ENCODE measurements at places on chromosomes 12 and 14. TPM values are rescaled to one million over a fixed set of nuclear protein-coding genes. Genes with fewer than 3 reads are reported as not detected.

Gene SERPINA3
- total RNA-seq: 196 TPM

Gene TXNRD1
- total RNA-seq: 552 TPM

Gene OTX2
- total RNA-seq: not detected

Gene KLRB1
- not detected for total RNA-seq

Gene GPR84
- not detected for total RNA-seq

Gene BICDL1
- 7.7 TPM for total RNA-seq

Gene IRF2BPL
- total RNA-seq: 27.2 TPM

Gene MMP14
- total RNA-seq: 138 TPM

Gene MSRB3
- 7.8 TPM for total RNA-seq

Gene AICDA
- total RNA-seq: 1.1 TPM

Gene FAM222A
- total RNA-seq: 8.5 TPM

Gene RTL1
- not detected for total RNA-seq

Gene TSHR
- not detected for total RNA-seq

Gene MYF6
- not detected for total RNA-seq

Gene NOS1
- total RNA-seq: not detected

Gene NFE2
- not detected for total RNA-seq

Gene TMEM121
- total RNA-seq: 17.8 TPM

Gene TMEM233
- not detected for total RNA-seq

Gene KIF26A
- 1.4 TPM for total RNA-seq

Gene CMA1
- total RNA-seq: not detected

Gene MSI1
- total RNA-seq: 0.85 TPM

Gene ART4
- not detected for total RNA-seq

Gene TAS2R31
- 1.7 TPM for total RNA-seq

All from SK-MEL-5 (cell line).